ENCODE measurements at places on chromosomes 2 and 18.

DNA sequence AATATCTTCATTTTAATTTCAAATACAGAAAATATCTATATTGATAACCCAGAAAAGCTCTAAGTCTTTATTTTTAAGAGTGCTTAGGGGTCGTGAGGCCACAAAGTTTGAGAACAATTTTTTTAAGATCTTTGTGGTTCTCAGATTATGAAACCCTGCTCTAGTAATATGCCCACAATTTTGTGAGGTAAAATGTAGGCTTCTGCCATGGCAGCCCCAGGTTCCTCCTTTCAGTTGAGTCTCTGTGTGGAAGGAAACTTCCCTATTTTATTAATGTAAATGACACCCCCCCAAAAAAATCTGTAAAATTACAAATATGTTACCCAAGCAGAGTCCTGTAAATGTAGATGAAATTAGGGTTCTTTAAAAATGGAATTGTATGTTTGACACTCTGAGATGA, 600.5 kb downstream of the SATB2 start:
- no peak for DNase-seq

DNA sequence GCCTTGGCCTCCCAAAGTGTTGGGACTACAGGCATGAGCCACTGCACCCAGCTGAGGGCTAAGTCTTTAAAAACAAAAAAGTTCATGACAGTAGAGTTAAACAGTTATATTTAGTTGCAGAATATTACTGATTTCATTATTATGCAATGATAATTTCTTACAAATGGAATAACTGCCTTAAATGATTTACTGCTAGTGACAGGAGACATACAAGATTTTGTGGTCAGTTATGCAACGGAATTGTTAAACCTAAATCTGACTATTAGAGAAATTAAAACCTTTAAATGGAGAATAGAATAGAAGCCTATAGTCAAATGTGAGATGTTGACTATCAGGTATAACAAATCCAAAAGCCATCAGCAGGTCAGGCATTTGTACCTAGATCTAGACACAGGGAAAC, 10.3 kb upstream of the DNAJC10 start:
- no peak for DNase-seq

- no peak for DNase-seq
Observed at GRCh38 chr2:42928692-42929545, 136.5 kb upstream of the HAAO start.

- no peak for DNase-seq
Observed at GRCh38 chr2:118565786-118566540, 281.5 kb downstream of the EN1 start.

DNA sequence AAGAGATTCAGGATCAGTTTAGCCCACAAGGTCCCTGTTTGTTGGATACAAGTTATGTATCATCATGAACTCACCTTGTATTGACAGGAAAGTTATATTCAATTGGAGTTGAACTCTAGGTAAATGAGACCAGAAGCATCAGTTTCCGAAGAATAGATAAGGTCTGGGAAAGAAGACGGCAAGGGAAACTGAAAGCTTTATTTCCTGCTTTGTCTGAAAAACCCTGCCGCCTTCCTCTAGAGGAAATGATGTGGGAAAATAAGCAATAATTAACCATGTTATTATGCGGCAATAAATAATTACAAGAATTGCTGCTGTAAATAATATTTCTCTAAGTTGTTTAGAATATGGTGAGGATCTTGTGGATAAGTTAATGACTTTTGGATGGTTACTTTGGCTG, 32.0 kb downstream of the LPIN1 start:
- no peak for DNase-seq

GRCh38 chr2:85781013-85781332, 27.2 kb downstream of the ATOH8 start:
- no peak for DNase-seq

GRCh38 chr2:196546151-196546919, 93.2 kb upstream of the CCDC150 start:
- no peak for DNase-seq

- no peak for DNase-seq
Observed at GRCh38 chr2:196315388-196316049, 144.1 kb upstream of the STK17B start.

GRCh38 chr18:3596324-3596636, 146.3 kb downstream of the TGIF1 start:
- no peak for DNase-seq

GRCh38 chr18:57696271-57696670, 74.6 kb upstream of the NARS1 start:
- no peak for DNase-seq

Measured in stimulated activated CD8-positive, alpha-beta memory T cell treated with anti-CD3 and anti-CD28 coated beads, Interleukin-15, amount 100 ng/mL, for 4 hours (primary cell).